ENCODE measurements at places on chromosomes 5 and 9.

GRCh38 chr5:157150995-157151394 lies 8.3 kb upstream of the MED7 start:
- DNase-seq: no peak

DNA sequence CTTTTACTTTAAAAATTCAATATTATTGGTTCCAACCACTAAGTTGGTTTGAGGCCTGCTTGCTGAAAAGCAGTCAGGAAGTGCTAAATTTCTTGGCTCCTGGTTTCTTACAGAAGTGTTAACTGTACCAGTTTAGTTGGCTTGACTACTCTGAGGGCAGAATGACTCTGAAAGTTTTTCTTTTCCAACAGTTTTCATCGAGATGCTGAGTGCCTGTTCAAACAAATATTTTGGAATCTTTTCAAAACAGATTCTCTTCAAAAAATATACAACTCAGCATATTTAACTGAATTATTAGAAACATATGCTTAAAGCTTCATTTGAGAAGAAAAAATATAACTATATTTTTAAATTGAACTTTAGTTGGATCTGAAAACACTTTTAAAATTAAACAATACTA lies 37.0 kb downstream of the SLC38A9 start:
- no peak for DNase-seq

DNA sequence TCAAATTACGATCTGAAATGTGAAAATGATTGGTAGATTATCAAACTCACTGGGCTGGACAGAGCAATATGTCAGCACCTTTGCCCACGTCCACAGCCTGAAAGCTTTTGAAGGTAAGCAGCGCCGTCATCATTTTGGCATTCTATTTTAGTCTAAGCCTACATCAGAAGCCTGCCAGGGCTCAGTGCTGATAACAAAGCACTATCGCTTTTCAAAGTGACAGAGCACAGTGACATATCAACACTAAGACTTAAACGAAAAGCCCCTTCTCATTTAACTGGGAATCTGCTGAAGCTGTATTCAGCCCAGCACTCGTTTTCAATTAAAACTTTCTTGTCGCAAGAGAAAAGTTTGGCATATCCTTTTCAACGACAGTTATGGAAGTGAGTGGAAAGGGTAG lies 1076.3 kb downstream of the PTPRD start:
- DNase-seq: no peak

GRCh38 chr5:62783374-62784057 lies 204.9 kb downstream of the LRRC70 start:
- DNase-seq: no peak

DNA sequence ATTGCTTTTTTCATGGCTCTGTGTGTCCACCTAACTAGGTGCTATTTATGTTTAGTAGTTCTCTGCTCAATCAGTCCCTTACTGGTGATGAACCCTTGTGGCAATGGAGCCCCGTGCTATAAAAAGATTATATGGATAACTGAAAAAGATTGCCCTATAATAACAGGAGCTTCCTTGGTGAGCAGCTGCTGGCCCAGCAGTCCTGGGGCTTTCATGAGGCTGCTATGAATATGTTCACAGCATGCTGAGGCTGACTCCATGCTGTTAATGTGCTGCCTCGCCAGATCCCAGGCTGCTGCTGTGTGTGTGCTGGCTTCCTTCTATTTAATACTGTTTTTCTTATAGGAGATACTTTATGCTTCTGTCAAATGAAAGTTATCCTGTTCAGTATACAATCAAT lies 357.5 kb downstream of the TAF11L14 start:
- no peak for DNase-seq
